IMR-90 (cell line): ENCODE measurements at places on chromosomes 3 and 15.

DNA sequence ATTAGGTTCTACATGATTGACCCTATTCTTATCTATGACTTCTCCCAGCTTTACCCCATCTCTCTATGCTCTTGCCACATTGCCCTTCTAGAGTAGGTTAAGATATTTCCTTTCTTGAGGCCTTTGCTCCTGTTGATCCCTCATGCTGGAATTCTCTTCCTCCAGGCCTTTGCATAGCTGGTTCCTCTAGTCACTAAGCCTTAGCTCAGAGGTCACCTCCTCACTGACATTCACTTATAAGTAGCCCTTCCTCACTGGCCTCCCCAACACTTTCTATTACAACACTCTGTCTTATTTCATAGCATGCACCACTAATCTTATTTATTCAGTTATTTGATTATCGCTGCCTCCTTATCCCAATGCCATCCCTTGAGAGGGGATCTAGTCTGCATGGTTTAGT lies 228.4 kb upstream of the COL8A1 start:
- H3K36me3 ChIP-seq: no peaks in the 10 kb centered on the region
- peaks cover 10% of the 10 kb centered on the region for H3K4me1 ChIP-seq
- DNase-seq: no peak
- H3K27me3 ChIP-seq: no peaks in the 10 kb centered on the region

- DNase-seq: no peak
- peak overlapping the region; percentile 96 for H3K27ac ChIP-seq
- H3K36me3 ChIP-seq: no peaks in the 10 kb centered on the region
- H3K4me1 ChIP-seq: peaks cover 23% of the 10 kb centered on the region
- no peak overlapping the region for H3K4me3 ChIP-seq
Measured at GRCh38 chr15:51368307-51368706, 26.9 kb downstream of the GLDN start.

- peaks cover 3% of the 10 kb centered on the region; the same call in 1 of the 2 replicates for H3K4me1 ChIP-seq
- H3K36me3 ChIP-seq: no peaks in the 10 kb centered on the region
- H3K4me3 ChIP-seq: no peak overlapping the region
- H3K27ac ChIP-seq: no peak overlapping the region
- H3K27me3 ChIP-seq: peaks cover 38% of the 10 kb centered on the region
- peak; percentile 21 for DNase-seq
Measured at GRCh38 chr15:69526081-69527061, 73.8 kb downstream of the RPLP1 start.

- no peak overlapping the region for H3K27ac ChIP-seq
- DNase-seq: no peak
- peak overlapping the region; percentile 57 for H3K4me3 ChIP-seq
- peaks cover 3% of the 10 kb centered on the region for H3K4me1 ChIP-seq
Measured at GRCh38 chr3:160226026-160226907, 1.0 kb downstream of the C3orf80 start.

- peaks cover 7% of the 10 kb centered on the region; the same call in 1 of the 2 replicates for H3K4me1 ChIP-seq
- no peaks in the 10 kb centered on the region for H3K36me3 ChIP-seq
- no peak for DNase-seq
Measured at GRCh38 chr3:120489421-120489820, 38.6 kb upstream of the FSTL1 start.

DNA sequence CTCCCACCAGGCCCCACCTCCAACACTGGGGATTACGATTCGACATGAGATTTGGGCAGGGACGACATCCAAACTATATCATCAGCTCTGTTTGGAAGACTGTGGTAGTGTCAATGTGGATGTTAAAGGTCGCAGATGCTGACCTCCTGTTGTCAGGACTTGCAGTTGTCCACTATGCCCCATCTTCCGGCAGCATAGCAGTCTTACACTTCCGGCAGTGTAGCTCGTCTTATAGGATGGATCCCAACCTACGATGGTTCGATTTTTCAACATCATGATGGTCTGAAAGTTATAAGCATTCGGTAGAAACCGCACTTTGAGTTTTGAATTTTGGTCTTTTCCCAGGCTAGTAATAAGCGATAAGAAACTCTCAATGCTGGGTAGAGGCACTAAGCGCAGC lies 20.6 kb downstream of the CLRN1 start:
- H3K36me3 ChIP-seq: no peaks in the 10 kb centered on the region
- peaks cover 4% of the 10 kb centered on the region for H3K27me3 ChIP-seq
- no peak overlapping the region for H3K4me3 ChIP-seq
- H3K4me1 ChIP-seq: no peaks in the 10 kb centered on the region
- no peak overlapping the region for H3K27ac ChIP-seq

- no peak for DNase-seq
- H3K4me1 ChIP-seq: no peaks in the 10 kb centered on the region
- H3K27ac ChIP-seq: no peak overlapping the region
- H3K36me3 ChIP-seq: no peaks in the 10 kb centered on the region
Measured at GRCh38 chr3:20924646-20925385, 738.8 kb upstream of the SGO1 start.

GRCh38 chr3:115702598-115702997 lies 79.3 kb downstream of the GAP43 start:
- H3K4me1 ChIP-seq: peaks cover 9% of the 10 kb centered on the region
- no peaks in the 10 kb centered on the region for H3K36me3 ChIP-seq
- no peak overlapping the region for H3K27ac ChIP-seq
- no peak overlapping the region for H3K4me3 ChIP-seq

DNA sequence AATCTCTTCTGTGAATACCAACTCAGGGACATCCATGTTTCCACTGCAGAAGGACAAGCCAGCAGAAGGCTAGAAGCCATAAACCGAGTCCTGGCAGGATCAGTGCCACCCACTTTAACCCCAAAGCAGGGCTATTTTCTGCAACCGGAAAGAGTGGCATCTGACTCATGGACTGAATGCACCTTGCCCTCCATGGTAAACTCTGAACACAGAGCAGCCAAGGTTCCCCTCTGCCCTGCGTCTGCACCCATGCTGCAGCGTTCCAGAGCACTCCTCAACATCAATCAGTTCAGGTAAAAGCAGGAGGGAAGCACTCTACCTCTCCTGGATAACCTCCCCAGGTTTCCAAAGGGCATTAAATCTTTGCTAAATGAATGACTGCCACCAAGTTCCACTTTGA lies 801 bp upstream of the NGRN start:
- H3K27me3 ChIP-seq: no peaks in the 10 kb centered on the region
- peaks cover 7% of the 10 kb centered on the region for H3K4me1 ChIP-seq
- peak overlapping the region; percentile 90; the same call in 1 of the 2 replicates for H3K4me3 ChIP-seq
- DNase-seq: no peak

DNA sequence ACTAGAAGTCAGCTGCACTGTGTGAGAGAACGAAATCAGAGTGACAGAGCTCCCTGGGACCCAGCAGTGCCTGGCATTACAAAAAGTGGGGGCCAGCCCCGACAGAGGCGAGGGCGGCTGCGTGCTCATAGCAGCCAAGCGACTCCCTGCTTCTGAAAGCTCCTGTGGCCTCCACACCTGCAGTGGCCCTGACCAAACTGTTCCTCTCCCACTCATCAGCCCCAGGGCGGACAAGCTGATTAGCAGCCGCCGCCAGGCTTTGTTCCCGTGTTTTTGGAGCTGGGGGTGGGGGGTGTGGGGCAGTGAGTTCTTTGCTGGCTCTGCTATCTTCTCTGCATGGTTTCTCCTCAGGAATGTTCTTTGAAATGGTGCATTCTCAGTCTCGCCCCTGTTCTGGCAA lies 58.1 kb downstream of the DGKG start:
- H3K36me3 ChIP-seq: no peaks in the 10 kb centered on the region
- no peaks in the 10 kb centered on the region for H3K4me1 ChIP-seq
- no peak for DNase-seq
- no peak overlapping the region for H3K4me3 ChIP-seq

DNA sequence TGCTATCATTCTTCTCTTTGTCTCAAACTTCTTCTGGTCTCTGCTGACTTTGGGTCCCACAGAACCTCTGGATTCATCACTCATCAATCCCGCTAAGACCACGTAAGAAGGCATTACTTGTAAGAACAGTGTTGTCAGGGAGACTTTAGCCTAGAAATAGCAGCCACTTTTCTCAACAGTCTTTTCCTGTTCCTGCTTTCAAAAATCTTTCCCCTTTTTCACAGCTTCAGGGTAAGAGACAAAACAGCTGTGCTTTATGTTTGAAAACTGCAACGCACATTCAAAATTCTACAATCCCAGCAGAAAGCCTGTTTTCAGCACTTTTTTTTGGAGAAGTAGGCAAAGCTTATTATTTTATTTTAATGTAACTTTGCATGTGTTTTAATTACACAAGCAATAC lies 42.0 kb upstream of the FAM98B start:
- peaks cover 12% of the 10 kb centered on the region for H3K27me3 ChIP-seq
- no peaks in the 10 kb centered on the region for H3K4me1 ChIP-seq

DNA sequence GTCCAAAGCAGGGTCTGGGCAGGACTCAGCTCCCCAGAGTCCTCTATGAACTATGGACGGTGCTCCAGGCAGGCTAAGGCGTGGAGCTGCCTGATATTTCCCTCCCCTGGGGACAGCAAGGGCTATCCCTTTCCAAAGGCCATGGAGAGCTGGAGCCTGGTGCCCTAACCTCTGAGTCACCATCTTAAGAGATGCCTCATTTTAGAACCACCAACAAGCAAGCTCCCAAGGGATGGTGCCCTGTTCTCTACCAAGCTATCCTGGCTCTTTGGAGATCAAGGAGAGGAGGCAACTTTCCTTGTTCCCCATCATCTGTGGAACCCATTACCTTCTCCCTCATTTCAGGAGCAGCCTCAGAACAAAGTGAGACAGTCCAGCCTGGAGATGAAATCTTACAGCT lies 15.7 kb downstream of the STARD5 start:
- no peak overlapping the region for H3K27ac ChIP-seq
- peaks cover 37% of the 10 kb centered on the region for H3K36me3 ChIP-seq
- no peaks in the 10 kb centered on the region for H3K27me3 ChIP-seq
- no peak overlapping the region for H3K4me3 ChIP-seq
- no peak for DNase-seq

DNA sequence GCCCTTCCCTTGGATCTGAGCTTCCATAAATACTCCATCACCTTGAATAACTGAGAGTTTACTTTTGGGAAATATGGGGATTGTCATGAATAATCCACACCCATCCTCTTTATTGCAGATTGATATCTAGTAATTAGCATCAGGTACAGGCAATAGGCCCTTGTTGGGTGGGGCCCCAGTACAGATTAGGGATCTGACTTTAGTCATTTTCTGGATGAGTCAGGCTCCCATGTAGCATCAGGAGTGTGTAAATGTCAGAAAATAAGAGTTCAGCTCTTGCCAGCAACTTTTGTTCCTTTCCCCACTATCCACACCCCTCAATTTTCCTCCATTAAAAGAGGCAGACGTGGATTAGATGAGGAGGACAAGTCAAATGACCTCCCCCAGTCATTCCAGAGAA lies 17.7 kb upstream of the SNRK start:
- H3K4me3 ChIP-seq: no peak overlapping the region
- H3K36me3 ChIP-seq: no peaks in the 10 kb centered on the region
- peaks cover 17% of the 10 kb centered on the region for H3K27me3 ChIP-seq
- DNase-seq: no peak

DNA sequence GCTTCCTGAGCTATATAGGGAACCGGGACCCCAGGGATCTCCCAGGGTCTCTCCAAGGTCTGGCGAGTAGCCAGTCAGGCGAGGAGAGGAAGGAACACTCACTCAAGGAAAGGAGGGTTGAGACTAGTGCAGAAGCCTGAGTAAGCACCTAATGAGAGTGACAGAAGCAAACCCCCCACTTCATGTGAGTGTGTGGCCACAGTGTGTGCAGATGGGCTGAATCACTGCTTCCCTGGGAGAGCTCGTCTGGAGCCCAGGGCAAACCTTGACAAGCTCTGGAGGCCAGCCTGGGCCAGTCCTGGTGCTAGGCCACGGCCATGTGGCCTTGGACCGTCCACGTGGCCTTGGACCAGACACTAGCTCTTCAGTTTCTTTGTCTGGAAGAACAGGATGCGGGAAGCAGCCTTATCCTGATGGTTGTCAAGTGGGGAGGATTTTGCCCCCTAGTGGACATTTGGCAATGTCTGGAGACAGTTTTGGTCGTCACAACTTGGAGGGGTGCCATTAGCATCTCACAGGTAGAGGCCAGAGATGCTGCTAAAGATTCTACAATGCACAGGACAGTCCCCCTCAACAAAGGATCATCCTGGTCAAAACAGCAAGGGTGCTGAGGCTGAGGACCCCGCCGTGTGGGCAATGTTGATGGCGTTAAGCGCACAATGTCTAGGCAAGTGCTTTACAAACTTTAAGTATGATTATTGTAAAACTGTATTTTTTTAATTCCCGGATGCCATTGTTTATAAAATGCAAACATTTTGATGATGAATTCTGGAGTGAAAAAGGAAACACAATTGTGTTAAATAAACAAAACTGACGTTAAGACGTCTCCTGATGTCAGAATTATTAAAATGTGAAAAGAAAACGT lies 34.8 kb upstream of the CTSH start:
- H3K27ac ChIP-seq: no peak overlapping the region
- H3K4me1 ChIP-seq: no peaks in the 10 kb centered on the region
- no peaks in the 10 kb centered on the region; the same call in 1 of the 2 replicates for H3K27me3 ChIP-seq
- peak; percentile 81 for DNase-seq
- H3K4me3 ChIP-seq: no peak overlapping the region

GRCh38 chr15:60411774-60412425 lies 14.1 kb upstream of the ANXA2 start:
- no peak overlapping the region for H3K4me3 ChIP-seq
- H3K27ac ChIP-seq: no peak overlapping the region
- DNase-seq: no peak
- no peaks in the 10 kb centered on the region for H3K36me3 ChIP-seq
- H3K27me3 ChIP-seq: no peaks in the 10 kb centered on the region

- no peaks in the 10 kb centered on the region for H3K27me3 ChIP-seq
- H3K36me3 ChIP-seq: no peaks in the 10 kb centered on the region
- H3K4me3 ChIP-seq: no peak overlapping the region
- DNase-seq: peak; percentile 77
Measured at GRCh38 chr15:29888646-29889045, 66.4 kb upstream of the TJP1 start.

- H3K4me1 ChIP-seq: 0 out of 2 replicates have a peak, but pooled peaks cover 3% of the 10 kb centered on the region
- no peaks in the 10 kb centered on the region for H3K36me3 ChIP-seq
- H3K27me3 ChIP-seq: no peaks in the 10 kb centered on the region
- H3K27ac ChIP-seq: no peak overlapping the region
- no peak overlapping the region for H3K4me3 ChIP-seq
Measured at GRCh38 chr3:79361748-79362378, 405.9 kb downstream of the ROBO1 start.

GRCh38 chr15:25810154-25810553 lies 53.0 kb downstream of the ATP10A start:
- no peak overlapping the region for H3K27ac ChIP-seq
- no peak for DNase-seq
- H3K4me1 ChIP-seq: peaks cover 2% of the 10 kb centered on the region
- no peaks in the 10 kb centered on the region for H3K27me3 ChIP-seq
- H3K36me3 ChIP-seq: no peaks in the 10 kb centered on the region
- no peak overlapping the region for H3K4me3 ChIP-seq

DNA sequence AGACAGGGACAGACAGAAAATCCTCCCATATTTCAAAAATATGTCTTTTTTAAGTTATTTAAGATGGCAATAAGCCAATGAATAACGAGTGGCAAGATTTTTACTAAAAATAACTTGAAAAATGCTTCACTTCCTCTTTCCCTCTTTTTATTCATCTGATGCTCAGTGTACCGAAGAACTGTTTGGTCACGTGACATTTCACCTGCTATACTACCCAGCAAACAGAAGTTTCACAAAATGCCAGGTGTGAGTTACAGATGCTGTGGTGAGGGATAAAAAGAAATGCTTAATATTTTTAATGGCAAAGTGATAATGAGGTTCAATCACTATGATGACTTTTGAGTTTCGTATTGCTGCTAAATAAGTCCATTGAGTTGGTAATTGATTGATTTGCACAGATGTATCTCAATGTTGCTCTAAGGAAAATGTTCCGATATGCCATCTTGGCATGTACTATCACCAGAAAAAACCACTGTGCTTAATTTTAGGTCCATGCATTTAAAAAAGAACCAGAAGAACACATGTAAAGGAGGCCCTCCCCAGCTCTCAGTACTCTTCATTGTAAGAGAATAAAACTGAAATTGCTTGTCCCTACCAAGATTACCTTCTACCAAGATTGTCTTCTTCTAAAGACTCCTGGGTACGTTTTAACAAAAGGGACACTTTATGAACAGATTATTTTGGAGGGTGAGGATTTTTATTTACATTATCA lies 26.0 kb upstream of the SEC62 start:
- no peaks in the 10 kb centered on the region for H3K36me3 ChIP-seq
- no peak overlapping the region for H3K27ac ChIP-seq
- peaks cover 16% of the 10 kb centered on the region for H3K27me3 ChIP-seq
- H3K4me1 ChIP-seq: no peaks in the 10 kb centered on the region
